ENCODE measurements at places on chromosomes 4 and X.
A peak's percentile ranks its signal among the peaks of the same experiment; 100 is the strongest.

DNA sequence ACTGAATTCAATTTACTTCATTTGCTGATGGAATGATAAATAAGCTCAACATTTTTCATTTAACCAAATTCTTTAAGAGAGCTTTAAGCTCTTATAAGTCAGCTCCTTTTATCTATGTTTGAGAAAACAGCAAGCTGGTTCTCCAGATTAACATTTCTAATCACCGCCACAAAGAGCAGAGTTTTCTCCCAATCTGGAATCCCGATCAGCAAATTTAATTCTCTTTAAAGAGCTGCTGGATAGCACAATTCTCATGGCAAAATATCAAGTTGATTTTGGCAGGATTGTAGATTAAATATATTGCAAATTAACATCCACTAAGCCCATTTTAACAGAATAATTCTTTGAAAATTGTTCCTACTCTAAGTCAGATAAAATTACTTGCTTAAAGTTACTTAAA is 48.8 kb downstream of the RPS6KA3 start:
- no peaks in the 10 kb centered on the region for H3K4me1 ChIP-seq
- no peak for DNase-seq
- no peak overlapping the region for H3K27ac ChIP-seq
- no peak overlapping the region for H3K4me3 ChIP-seq
- H3K27me3 ChIP-seq: no peaks in the 10 kb centered on the region

- peak overlapping the region; percentile 58 for H3K27ac ChIP-seq
- H3K36me3 ChIP-seq: peaks cover 30% of the 10 kb centered on the region
- H3K4me3 ChIP-seq: no peak overlapping the region
- DNase-seq: peak; percentile 57
- peaks cover 66% of the 10 kb centered on the region for H3K4me1 ChIP-seq
Observed at GRCh38 chr4:1198098-1198844, 25.9 kb upstream of the SPON2 start.

DNA sequence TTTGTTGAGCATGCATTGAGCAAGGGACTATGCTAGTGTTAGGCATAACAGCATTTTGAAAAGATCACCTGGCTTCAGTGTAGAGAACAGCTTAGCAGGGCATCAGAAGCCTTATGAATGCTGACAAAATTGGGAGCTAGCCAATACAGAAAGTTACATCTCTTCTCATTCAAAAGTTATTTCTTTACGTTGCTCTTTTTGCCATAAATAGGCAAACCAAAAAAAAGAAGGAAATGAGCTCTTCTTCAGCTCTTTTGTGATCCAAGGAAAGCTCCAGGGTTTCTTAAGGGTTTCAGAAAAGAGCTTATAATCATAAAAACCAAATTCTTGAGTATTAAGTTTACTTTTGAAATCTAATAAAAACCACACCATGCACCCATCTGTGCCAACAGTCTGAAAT is 35.2 kb upstream of the LNX1 start:
- no peaks in the 10 kb centered on the region for H3K27me3 ChIP-seq
- DNase-seq: no peak
- no peaks in the 10 kb centered on the region for H3K4me1 ChIP-seq
- no peak overlapping the region for H3K4me3 ChIP-seq

DNA sequence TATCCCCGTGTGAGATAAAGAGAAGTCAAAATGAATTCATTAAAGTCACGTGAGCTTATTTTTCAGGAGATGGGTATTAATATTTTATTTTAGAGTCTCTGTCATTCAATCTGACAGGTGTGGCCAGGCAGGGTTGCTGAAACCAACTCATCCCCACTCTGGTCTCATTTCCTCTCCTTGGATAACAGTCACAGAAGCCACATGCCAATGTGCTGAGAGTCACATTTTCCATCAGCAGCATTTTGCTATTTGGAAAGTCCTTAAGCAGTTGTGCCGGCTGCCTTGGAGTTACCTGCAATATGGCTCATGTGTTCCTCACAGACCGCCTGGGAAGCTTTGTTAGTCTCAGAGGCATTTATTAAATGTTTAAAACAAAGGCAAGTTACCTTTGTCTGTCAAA is 302.3 kb downstream of the DCHS2 start:
- no peaks in the 10 kb centered on the region for H3K4me1 ChIP-seq
- no peaks in the 10 kb centered on the region for H3K27me3 ChIP-seq
- no peaks in the 10 kb centered on the region for H3K36me3 ChIP-seq
- DNase-seq: peak; percentile 60
- H3K27ac ChIP-seq: no peak overlapping the region

GRCh38 chrX:65932173-65933084 is 107.5 kb downstream of the VSIG4 start:
- H3K27me3 ChIP-seq: peaks cover 3% of the 10 kb centered on the region
- no peaks in the 10 kb centered on the region for H3K36me3 ChIP-seq
- H3K4me1 ChIP-seq: no peaks in the 10 kb centered on the region
- no peak for DNase-seq
- no peak overlapping the region for H3K4me3 ChIP-seq

DNA sequence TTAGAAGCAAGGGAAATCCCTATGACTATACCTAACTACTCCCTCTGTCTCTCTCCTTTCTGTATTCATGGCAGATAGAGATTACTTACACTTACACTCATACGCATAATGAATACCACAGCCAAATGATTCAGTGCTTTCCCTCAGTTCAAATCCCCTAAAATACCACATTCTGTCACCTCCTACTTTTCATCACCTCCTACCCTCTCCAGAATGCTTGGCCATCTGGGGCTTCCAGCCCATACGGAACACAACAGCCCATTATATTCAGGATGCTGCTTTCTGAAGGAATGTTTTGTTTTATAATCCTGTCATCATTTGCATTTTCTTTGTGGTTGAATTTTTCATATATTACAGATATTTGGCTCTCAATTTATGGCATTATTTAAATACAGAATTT is 361.6 kb downstream of the GRIA2 start:
- H3K27me3 ChIP-seq: no peaks in the 10 kb centered on the region
- H3K4me3 ChIP-seq: no peak overlapping the region
- H3K36me3 ChIP-seq: no peaks in the 10 kb centered on the region
- H3K27ac ChIP-seq: no peak overlapping the region
- no peaks in the 10 kb centered on the region for H3K4me1 ChIP-seq

- H3K27me3 ChIP-seq: no peaks in the 10 kb centered on the region
- no peak for DNase-seq
- peaks cover 4% of the 10 kb centered on the region for H3K36me3 ChIP-seq
- no peak overlapping the region for H3K27ac ChIP-seq
Observed at GRCh38 chrX:2325076-2325784, 175.5 kb downstream of the DHRSX start.

- no peak for DNase-seq
- H3K4me1 ChIP-seq: no peaks in the 10 kb centered on the region
- no peak overlapping the region for H3K27ac ChIP-seq
- H3K4me3 ChIP-seq: no peak overlapping the region
- H3K27me3 ChIP-seq: no peaks in the 10 kb centered on the region
- H3K36me3 ChIP-seq: no peaks in the 10 kb centered on the region
Observed at GRCh38 chr4:138344054-138344453, 101.9 kb upstream of the SLC7A11 start.

GRCh38 chr4:96986816-96987215 is 1146.9 kb downstream of the PDHA2 start:
- no peaks in the 10 kb centered on the region for H3K36me3 ChIP-seq
- H3K4me1 ChIP-seq: no peaks in the 10 kb centered on the region
- H3K27me3 ChIP-seq: no peaks in the 10 kb centered on the region
- H3K4me3 ChIP-seq: no peak overlapping the region
- no peak for DNase-seq

DNA sequence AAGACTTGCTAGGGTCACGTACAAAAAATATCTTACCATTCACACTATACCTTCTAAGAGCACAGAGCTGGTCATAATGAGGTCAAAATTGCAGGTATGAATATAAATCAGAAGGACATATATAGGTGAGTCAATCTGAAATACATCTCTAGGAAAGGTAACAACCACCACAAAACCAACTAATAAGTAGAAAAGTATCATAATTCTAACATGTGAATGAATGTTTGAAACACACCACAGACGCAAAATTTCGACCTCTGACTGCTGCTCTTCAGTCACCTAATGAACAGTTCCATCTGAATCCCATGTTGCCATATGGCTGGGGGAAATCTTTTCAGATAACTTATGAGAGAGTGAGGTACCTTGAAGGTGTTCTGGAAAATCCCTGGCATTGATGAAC is 22.1 kb downstream of the STAP1 start:
- no peak for DNase-seq
- H3K27me3 ChIP-seq: no peaks in the 10 kb centered on the region
- no peak overlapping the region for H3K27ac ChIP-seq
- H3K4me1 ChIP-seq: no peaks in the 10 kb centered on the region

DNA sequence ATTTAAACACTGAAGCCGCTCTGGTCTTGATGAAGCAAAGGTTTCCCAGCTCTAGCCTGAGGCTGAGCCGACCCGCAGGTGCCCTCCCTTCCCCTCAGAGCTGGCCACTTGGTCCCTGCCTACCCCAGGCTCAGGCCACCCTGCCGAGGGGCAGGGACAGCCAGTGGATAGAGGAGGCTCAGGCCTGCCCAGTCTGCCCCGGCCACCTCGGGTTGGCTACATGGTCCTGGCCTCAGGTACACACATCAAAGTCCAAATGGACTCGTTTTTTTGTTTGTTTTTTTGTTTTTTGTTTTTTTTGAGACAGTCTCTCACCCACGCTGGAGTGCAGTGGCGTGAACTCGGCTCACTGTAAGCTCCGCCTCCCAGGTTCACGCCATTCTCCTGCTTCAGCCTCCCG is 23.8 kb downstream of the TACC3 start:
- DNase-seq: no peak
- H3K36me3 ChIP-seq: peaks cover 13% of the 10 kb centered on the region
- H3K27me3 ChIP-seq: peaks cover 7% of the 10 kb centered on the region
- H3K27ac ChIP-seq: no peak overlapping the region

- no peak overlapping the region for H3K4me3 ChIP-seq
- DNase-seq: no peak
- H3K27me3 ChIP-seq: peaks cover 18% of the 10 kb centered on the region
- no peak overlapping the region for H3K27ac ChIP-seq
- no peaks in the 10 kb centered on the region for H3K36me3 ChIP-seq
- peaks cover 21% of the 10 kb centered on the region for H3K4me1 ChIP-seq
Observed at GRCh38 chr4:30726090-30726675, 6.0 kb downstream of the PCDH7 start.

DNA sequence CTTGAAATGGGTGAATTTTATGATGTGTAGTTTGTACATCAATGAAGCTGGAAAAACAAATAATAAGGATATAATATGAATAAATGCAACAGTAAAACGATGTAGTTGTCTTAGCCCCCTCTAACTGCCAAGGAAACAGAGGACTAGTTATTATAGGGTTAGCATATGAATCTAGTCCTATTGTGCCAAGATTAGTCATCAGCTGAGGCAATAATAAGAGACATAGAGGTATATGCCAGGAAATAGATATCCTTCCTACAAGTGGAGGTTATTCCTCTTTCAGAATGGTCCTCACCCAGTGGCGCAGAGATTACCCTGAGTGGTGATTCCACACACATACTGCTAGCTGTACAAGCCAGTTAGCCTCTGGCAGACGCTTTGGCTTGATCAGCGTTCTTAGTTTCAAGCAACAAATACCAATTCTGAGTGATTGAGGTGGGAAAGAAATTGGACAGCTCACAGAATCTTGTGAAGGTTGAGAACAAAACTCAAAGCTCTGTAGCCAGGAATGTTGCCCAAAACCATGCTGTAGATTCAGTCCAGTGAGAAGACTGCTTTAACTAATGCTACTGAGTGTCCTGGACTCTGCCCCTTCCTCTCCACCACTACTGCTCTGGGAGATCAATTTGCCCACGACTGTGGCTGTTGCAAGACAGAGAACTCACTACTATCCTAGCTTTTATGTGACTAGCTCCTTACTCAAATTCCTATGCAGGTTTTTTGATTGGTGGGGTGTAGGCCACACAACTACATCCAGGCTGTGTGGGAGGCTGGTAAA is 27.0 kb upstream of the ZNF280C start:
- H3K4me3 ChIP-seq: no peak overlapping the region
- no peak overlapping the region for H3K27ac ChIP-seq
- H3K4me1 ChIP-seq: no peaks in the 10 kb centered on the region
- no peaks in the 10 kb centered on the region for H3K36me3 ChIP-seq

DNA sequence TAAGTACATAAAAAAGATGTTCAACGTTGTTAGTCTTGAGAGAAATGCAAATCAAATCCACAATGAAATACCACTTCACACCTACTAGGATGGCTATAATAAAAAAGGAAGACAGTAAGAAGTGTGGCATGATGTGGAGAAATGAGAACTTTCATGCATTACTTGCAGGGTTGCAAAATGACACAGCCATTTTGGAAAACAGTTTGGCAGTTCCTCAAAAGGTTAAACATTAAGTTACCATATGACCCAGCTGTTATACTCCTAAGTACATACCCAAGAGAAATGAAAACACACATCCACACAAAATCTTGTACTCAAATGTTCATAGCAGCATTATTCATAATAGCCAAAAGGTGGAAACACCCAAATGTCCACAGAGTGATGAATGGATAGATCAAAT is 25.8 kb upstream of the LIMCH1 start:
- H3K4me1 ChIP-seq: peaks cover 2% of the 10 kb centered on the region
- H3K36me3 ChIP-seq: no peaks in the 10 kb centered on the region
- H3K27me3 ChIP-seq: no peaks in the 10 kb centered on the region
- no peak for DNase-seq

DNA sequence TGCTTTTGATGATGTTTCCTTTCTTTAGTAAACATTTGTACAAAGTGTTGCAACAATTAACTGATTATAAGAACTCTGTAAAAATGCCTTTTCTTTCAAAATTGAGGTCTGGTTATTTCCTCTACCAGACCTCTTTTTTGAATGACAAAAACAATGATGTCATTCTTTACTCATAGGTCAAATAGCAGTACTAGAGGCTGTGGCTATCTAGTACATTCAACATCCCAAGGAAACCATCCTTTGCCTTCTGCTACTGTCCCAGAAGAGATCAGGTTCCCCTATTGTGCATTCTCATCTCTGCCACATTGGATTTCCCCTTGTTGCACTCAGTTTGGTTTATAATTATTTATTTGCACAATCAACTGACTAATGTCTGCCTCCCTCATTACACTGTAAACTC is 19.1 kb upstream of the MAD2L1 start:
- no peaks in the 10 kb centered on the region for H3K27me3 ChIP-seq
- no peaks in the 10 kb centered on the region for H3K4me1 ChIP-seq
- H3K27ac ChIP-seq: no peak overlapping the region
- DNase-seq: peak; percentile 65
- no peaks in the 10 kb centered on the region for H3K36me3 ChIP-seq
- H3K4me3 ChIP-seq: no peak overlapping the region

GRCh38 chr4:117692538-117692937 is 341.7 kb upstream of the NDST3 start:
- H3K4me3 ChIP-seq: no peak overlapping the region
- no peaks in the 10 kb centered on the region for H3K4me1 ChIP-seq
- DNase-seq: no peak

- no peaks in the 10 kb centered on the region for H3K4me1 ChIP-seq
- no peak overlapping the region for H3K4me3 ChIP-seq
- H3K27ac ChIP-seq: no peak overlapping the region
- DNase-seq: peak; percentile 38
- H3K36me3 ChIP-seq: no peaks in the 10 kb centered on the region
Observed at GRCh38 chr4:78610546-78611214, 59.1 kb downstream of the ANXA3 start.

GRCh38 chr4:124694306-124694705 is 18.2 kb downstream of the ANKRD50 start:
- no peaks in the 10 kb centered on the region for H3K4me1 ChIP-seq
- peaks cover 3% of the 10 kb centered on the region for H3K36me3 ChIP-seq
- DNase-seq: no peak
